ENCODE measurements at places on chromosomes 7 and 10.

GRCh38 chr10:64528294-64529002 is 1007.2 kb downstream of the REEP3 start:
- no peak for DNase-seq

- no peak for DNase-seq
These were observed 5.4 kb downstream of the LRRC4 start for GRCh38 chr7:128025819-128026218.

DNA sequence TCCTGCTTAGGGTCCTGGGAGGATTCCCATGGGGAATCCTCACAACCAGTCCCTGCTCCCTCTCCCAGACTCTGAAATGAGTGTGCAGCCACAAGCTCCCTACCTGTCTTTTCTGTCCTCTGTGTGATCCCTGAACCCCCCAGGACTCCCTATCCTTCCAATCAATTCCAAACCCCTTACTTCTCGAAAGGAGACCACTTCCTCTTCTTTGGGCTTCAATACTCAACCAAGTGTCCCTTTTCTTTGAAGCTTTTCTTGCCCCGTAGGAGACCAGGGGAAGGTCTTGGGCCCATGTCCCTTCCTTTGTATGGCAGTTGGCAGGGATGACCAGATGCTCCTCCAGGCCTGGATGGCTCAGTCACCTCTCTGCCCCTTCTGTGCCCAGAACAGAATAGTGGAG is 1.7 kb downstream of the AEBP1 start:
- no peak for DNase-seq

DNA sequence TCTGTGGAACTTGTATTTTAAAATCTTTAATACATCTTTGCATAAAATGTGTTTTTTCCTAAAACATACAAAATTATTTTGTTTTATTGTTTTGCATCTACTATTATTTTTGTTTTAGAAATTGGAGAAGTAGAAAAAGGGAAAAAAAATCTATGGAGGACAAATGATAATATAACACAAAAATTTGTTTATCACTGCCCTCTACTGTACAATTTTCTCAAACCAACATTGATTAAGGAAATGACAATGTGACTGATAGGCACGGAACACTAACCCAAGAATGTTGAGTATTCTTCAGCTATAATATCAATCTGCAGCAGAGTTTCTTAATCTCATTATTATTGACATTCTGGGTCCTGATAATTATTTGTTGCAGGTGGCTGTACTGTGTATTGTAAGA is 9.5 kb upstream of the ING3 start:
- no peak for DNase-seq

DNA sequence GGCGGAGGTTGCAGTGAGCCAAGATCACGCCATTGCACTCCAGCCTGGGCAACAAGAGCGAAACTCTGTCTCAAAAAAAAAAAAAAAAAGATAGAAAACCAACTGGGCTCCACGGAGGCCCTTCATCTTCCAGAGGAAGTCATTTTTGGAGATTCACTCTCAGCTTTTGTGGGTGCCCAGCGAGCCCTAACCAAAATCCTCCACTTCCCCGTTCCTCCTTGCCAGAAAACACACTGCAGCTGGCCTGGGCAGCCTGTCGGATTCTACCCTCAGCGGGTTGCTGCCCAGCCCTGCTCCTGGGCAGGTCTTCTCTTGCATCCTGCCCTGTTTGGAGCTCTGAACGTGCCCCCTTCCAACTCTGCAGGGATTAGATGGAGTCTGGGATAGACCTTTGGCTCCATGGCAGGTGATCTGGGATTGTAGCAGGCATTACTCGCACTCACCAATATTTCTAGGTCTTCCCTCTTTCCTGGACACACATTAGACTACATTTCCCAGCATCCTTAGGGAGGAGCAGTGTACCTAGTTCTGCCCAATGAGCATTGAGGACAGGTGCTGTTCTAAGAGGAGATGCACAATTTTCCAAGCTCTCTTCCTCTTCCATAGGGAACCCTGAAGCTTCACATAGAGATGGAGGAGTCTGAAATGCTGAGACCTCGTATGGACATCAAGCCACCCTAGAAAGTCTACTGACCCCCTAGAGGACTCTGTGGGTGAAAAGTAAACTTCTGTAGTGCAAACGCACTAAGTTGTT is 4.6 kb downstream of the GRID2IP start:
- DNase-seq = no peak

- no peak for DNase-seq
These were observed 92.3 kb downstream of the HIF1AN start for GRCh38 chr10:100628061-100628460.
